ENCODE measurements at places on chromosomes 3 and 15.
A peak's percentile ranks its signal among the peaks of the same experiment; 100 is the strongest.

- no peak for DNase-seq
Observed at GRCh38 chr3:124935264-124935663, 713 bp upstream of the MUC13 start.

GRCh38 chr15:97023488-97023844 lies 693.0 kb downstream of the NR2F2 start:
- DNase-seq = peak; percentile 21

- no peak for DNase-seq
Observed at GRCh38 chr3:124384527-124384926, 345.7 kb upstream of the UMPS start.

- DNase-seq = peak; percentile 24
Observed at GRCh38 chr3:190319660-190320059, 2.6 kb downstream of the CLDN1 start.

DNA sequence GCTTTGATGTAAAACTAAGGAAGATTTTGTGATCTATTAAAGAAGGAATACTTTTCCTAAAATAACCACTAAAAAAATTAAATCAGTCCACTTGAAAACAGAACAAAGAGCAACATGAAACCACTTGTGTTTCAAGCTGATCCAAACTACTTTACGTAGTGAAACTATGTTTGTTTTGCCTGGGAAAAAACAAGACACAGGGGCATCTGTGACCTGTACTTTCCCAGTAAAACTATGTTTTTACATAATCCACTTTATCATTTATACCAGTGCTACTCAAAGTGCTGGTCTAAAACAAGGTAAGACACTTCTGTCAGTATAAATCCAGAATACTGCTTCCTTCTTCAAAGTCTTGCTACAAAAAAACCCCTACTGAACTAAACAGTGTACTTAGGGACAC lies 56.7 kb downstream of the SPG11 start:
- no peak for DNase-seq

Measured in NCI-H226 (cell line).